ENCODE measurements at places on chromosomes 2 and 18. TPM values are rescaled to one million over a fixed set of nuclear protein-coding genes. Genes with fewer than 3 reads are reported as not detected.

DNA sequence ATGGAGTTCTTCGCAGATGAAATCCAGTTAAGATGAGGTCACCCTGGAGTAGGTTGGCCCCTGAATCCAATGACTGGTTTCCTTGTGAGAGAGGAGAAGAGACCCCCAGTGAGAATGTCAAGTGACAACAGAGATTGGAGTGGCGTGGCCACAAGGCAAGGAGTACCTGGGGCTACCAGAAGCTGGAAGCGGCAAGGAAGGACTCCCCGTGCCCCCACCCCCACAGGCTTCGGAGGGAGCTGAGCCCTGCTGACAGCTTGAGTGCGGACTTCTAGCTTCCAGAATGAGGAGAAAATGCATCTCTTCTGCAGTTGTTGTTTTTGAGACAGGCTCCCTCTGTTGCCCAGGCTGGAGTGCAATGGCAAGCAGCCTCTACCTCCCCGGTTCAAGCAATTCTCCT, 78.0 kb upstream of the HPCAL1 start:
- no peaks in the 10 kb centered on the region for H3K27me3 ChIP-seq
- no peak overlapping the region for H3K4me3 ChIP-seq
- no peaks in the 10 kb centered on the region for H3K36me3 ChIP-seq
- peaks cover 4% of the 10 kb centered on the region for H3K4me1 ChIP-seq
- DNase-seq = peak; percentile 58
- no peak overlapping the region for H3K27ac ChIP-seq

Gene SULT6B1
- total RNA-seq = not detected

Gene NTSR2
- not detected for total RNA-seq

DNA sequence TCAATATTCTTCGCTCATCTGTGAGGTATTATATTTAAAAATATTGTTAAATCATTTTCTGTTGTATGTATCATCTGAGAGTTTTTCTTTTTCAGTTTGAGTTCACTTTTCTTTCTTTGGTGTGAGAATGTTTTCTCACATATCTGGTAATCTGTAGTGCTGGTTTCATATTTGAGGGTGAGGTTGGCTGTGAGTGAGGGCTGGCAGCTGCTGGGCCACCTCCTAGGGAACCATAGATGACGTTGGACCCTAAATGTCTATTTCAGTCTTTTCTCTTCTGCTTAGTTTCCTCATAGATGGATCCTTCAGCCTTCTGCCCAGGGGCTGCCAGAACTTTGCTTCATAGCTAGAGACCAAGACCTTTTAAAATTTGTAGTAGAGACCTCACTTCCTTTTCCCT, 33.5 kb downstream of the MGAT5 start:
- H3K27me3 ChIP-seq = no peaks in the 10 kb centered on the region
- H3K36me3 ChIP-seq = no peaks in the 10 kb centered on the region
- peaks cover 46% of the 10 kb centered on the region for H3K4me1 ChIP-seq
- no peak for DNase-seq
- peak overlapping the region; percentile 89 for H3K27ac ChIP-seq
- H3K4me3 ChIP-seq = no peak overlapping the region

GRCh38 chr18:58314284-58314683, 270.3 kb downstream of the NEDD4L start:
- H3K27me3 ChIP-seq = no peaks in the 10 kb centered on the region
- H3K4me1 ChIP-seq = peaks cover 13% of the 10 kb centered on the region
- no peak for DNase-seq
- no peak overlapping the region for H3K27ac ChIP-seq

- H3K27ac ChIP-seq = peak overlapping the region; percentile 73
- no peaks in the 10 kb centered on the region for H3K27me3 ChIP-seq
- no peak overlapping the region for H3K4me3 ChIP-seq
- H3K36me3 ChIP-seq = no peaks in the 10 kb centered on the region
- peaks cover 81% of the 10 kb centered on the region for H3K4me1 ChIP-seq
Measured at GRCh38 chr18:75216911-75217689, 6.5 kb downstream of the TSHZ1 start.

Gene EVX2
- total RNA-seq = not detected

GRCh38 chr2:127763776-127764175, 47.2 kb downstream of the WDR33 start:
- no peak overlapping the region for H3K27ac ChIP-seq
- no peaks in the 10 kb centered on the region for H3K4me1 ChIP-seq
- no peak overlapping the region for H3K4me3 ChIP-seq
- H3K27me3 ChIP-seq = no peaks in the 10 kb centered on the region

DNA sequence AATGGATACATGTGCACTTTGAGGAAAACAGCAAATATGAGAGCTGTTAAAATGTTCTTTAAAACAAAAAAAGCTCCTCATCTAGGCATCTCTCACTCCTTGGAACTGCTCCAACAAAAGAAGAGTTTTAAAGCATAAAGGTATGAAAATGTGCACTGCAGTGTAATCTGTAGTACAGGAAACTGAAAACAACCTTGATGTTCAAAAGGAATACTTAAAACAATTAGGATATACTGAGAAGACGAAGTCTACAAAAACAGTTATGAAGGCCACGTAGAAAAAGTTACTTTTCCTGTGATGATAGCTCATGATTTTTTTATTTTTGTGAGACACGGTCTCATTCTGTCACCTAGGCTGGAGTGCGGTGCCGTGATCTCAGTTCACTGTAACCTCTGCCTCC, 2.1 kb upstream of the GPR75 start:
- DNase-seq = no peak
- H3K4me1 ChIP-seq = no peaks in the 10 kb centered on the region
- H3K4me3 ChIP-seq = no peak overlapping the region
- no peaks in the 10 kb centered on the region for H3K36me3 ChIP-seq
- H3K27me3 ChIP-seq = no peaks in the 10 kb centered on the region

- H3K27me3 ChIP-seq = no peaks in the 10 kb centered on the region
- DNase-seq = peak; percentile 78
- no peaks in the 10 kb centered on the region for H3K36me3 ChIP-seq
- no peak overlapping the region for H3K4me3 ChIP-seq
Measured at GRCh38 chr2:96528700-96529375, 7.7 kb upstream of the ARID5A start.

Gene CRYGC
- not detected for total RNA-seq

GRCh38 chr2:203875471-203875870, 7.9 kb downstream of the CTLA4 start:
- H3K4me1 ChIP-seq = no peaks in the 10 kb centered on the region
- no peak for DNase-seq
- H3K36me3 ChIP-seq = no peaks in the 10 kb centered on the region
- H3K27me3 ChIP-seq = no peaks in the 10 kb centered on the region
- H3K27ac ChIP-seq = no peak overlapping the region

GRCh38 chr2:24228470-24228869, 53.6 kb downstream of the FAM228A start:
- H3K4me3 ChIP-seq = no peak overlapping the region
- no peak overlapping the region for H3K27ac ChIP-seq
- no peak for DNase-seq
- H3K4me1 ChIP-seq = no peaks in the 10 kb centered on the region

Gene COLEC12
- 1.2 TPM for total RNA-seq

GRCh38 chr2:10269711-10270610, 32.7 kb upstream of the HPCAL1 start:
- H3K27me3 ChIP-seq = no peaks in the 10 kb centered on the region
- peaks cover 19% of the 10 kb centered on the region for H3K4me1 ChIP-seq
- no peaks in the 10 kb centered on the region for H3K36me3 ChIP-seq
- DNase-seq = peak; percentile 71

DNA sequence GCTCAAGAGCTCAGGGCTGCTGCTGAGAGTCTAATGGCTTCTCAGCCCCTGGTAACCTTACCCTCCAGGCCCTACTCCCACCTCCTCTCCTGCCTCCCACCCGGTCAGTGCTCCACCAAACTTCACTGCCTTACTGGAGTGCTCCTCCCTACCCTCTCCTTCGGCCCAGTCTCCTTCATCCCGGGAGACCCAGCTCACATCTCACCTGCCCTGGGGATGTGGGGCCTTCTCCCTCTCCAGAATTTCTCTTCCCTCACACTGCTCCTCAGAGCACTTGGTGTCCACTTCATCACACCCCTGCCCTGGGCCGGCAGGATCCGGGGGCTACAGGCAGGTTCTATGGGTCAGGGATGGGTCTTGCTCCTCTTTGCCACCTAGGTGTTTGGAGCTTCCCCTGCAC, 21.6 kb downstream of the PTPN18 start:
- H3K4me3 ChIP-seq = peak overlapping the region; percentile 42
- DNase-seq = no peak
- H3K36me3 ChIP-seq = peaks cover 93% of the 10 kb centered on the region
- H3K27ac ChIP-seq = peak overlapping the region; percentile 95
- peaks cover 100% of the 10 kb centered on the region for H3K4me1 ChIP-seq
- no peaks in the 10 kb centered on the region for H3K27me3 ChIP-seq

DNA sequence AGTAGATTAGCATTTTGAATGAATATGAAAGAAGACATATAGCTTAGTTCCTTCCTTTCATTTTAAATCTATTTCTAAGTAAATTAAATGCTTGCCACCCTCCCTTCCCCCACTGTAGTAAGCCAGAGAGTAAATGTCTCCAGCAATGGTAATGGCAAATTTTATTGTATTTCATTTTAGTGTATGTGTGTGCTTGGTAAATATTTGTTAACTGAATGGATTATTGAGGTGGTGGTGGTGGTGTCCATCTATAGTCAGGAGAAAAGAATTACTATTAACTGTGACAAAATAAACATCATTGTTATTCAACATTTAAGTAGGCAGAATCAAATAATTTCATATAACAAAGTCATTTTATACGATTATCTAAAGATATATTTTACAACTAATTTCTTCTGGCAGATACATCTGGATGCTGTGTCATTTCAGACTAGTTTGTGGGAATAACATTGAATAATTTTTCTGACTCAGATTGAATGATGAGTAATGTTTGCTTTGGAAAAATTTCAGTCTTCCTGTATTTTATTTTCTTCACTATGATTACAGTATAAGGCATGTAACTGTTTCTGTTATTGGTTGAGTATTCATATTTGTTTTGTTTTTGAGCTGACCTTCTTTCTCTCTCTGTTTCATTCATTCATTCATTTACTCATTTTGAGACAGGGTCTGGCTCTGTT, 18.3 kb downstream of the ASXL3 start:
- no peaks in the 10 kb centered on the region for H3K4me1 ChIP-seq
- H3K27ac ChIP-seq = no peak overlapping the region
- H3K27me3 ChIP-seq = no peaks in the 10 kb centered on the region
- H3K4me3 ChIP-seq = no peak overlapping the region

DNA sequence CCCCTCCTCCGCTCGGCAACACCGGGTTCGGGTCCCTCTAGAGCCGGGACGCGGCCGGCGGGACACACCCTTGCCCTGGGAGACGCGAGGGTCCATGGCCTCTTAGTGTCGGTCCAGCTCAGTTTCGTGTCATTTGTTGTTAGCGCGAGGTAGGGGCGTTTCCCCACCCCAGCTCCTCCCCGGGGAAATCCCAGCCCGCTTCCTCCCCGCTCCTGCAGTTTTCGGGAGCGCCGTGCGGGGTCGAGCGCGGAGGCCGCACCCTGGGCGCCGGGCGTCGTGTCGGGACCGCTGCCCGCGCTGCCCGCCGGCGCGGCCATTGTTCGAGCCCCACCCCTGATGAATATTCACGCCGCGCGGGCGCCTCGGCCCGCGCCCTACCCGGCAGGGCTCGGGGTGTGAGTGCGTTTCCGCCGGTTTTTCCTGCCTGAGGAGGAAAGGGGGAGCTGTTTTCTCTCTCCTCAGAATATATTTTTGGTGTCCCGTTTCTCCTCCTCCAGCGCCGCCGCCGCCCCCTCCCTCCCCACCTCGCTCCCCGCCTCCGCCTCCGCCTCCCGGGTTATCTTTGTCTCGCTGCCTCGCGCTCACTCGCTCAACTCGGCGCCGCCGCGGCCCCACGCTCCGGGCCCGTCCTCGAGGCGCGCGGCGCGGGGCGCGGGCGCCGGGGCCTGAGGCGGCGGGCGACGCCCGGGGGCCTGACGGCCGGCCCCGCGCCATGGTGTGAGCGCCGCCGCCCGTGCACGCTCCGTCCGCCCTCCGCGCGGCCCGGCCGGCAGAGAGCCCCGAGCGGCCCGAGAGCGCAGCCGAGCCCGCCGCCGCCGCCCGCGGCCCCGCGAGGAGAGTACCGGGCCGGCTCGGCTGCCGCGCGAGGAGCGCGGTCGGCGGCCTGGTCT, at the start of gene MAP4K4:
Gene MAP4K4 (plus strand): TSS at position 584 of the 890 bp plus-strand sequence. CDS start 374 bp downstream, outside the sequence.
- DNase-seq = peak; percentile 95
- H3K27ac ChIP-seq = peak within 1 kb of the TSS; percentile 88
- H3K4me3 ChIP-seq = peak within 1 kb of the TSS; percentile 66
- no peaks in the 10 kb centered on the region for H3K36me3 ChIP-seq

Gene ESPNL
- 0.65 TPM for total RNA-seq

DNA sequence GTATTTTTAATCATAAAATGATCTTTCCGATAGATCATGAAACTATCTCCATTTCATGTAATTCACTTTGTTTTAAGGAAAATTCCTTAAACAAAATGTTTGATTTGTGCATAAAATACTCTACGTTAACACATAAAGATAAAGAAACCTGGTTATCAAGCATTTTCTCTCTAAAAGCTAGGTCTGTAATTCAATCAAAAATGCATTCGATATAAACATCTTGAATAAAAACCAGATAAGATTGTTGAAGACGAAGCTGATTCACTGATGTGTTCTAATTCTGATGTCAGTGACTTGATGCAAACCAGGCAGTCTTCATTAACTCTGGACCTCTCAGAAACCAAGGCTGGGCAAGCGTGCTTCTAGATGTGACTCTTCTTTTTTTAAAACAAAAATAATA, 245.2 kb downstream of the CTNNA2 start:
- H3K27ac ChIP-seq = no peak overlapping the region
- H3K4me1 ChIP-seq = no peaks in the 10 kb centered on the region
- H3K27me3 ChIP-seq = no peaks in the 10 kb centered on the region
- DNase-seq = no peak

DNA sequence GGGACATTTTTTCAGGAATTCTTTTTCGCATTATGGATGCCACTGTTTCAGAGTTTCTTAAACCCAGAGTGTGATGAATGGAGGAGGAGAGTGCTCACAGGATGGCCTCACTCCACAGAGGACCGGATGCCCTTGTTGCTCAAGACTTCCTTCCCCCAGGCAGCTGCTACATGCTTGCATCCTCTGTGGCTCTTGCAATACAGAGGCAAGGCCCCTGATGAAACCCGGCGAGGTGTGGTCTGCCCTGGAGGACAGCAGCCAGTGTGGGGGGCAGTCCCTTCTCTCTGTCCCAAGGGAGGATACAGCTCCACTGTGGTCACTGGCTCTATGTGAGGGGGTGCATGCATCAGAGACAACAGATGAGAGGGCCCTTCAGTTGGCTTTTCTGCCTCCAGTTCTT, 109.6 kb downstream of the SH3RF3 start:
- DNase-seq = peak; percentile 95
- H3K27ac ChIP-seq = peak overlapping the region; percentile 80
- H3K4me1 ChIP-seq = peaks cover 11% of the 10 kb centered on the region
- no peaks in the 10 kb centered on the region for H3K27me3 ChIP-seq
- H3K4me3 ChIP-seq = peak overlapping the region; percentile 37
- H3K36me3 ChIP-seq = no peaks in the 10 kb centered on the region

DNA sequence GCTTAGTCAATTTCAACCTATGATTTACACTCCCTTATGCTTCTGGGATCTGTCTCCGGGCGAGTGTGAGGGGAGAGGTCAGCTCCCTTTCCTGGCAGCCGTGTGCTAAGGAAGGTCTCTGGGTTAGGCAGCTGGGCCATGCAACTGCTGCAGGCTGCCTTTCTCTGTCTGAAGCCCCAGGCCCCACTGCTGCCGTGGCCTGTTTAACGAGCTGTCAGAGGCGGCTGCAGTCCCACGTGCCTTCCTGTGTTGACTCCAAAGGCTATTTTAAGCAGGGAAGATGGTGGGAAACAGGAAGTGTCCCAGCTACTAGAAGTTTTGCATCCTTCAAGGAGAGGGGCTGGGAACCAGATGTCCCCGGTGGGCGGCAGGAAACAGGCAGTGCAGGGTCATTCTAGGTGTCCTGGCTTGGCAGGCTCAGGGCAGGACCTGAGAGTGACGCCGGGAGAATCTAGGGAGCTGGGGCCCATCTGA, 186.4 kb downstream of the TNS1 start:
- H3K27ac ChIP-seq = peak overlapping the region; percentile 65
- no peaks in the 10 kb centered on the region for H3K27me3 ChIP-seq
- DNase-seq = no peak

Data from spleen (tissue), 13 donors.